ENCODE measurements at places on chromosomes 2 and 18. TPM values are rescaled to one million over a fixed set of nuclear protein-coding genes. Genes with fewer than 3 reads are reported as not detected.

SLC40A1 gene
- 4.2 TPM for total RNA-seq

APOB gene
- not detected for total RNA-seq

CBLN2 gene
- 0.07 TPM for total RNA-seq

DHRS9 gene
- 3.1 TPM for total RNA-seq

IL1R2 gene
- 0.93 TPM for total RNA-seq

ACKR3 gene
- total RNA-seq: 29.6 TPM

Measured in A549 treated with RU486 at 1 μM for 4 hours (cell line).